Ovary (tissue), 10 donors: ENCODE measurements at places on chromosomes 5 and 9.
A peak's percentile ranks its signal among the peaks of the same experiment; 100 is the strongest.

DNA sequence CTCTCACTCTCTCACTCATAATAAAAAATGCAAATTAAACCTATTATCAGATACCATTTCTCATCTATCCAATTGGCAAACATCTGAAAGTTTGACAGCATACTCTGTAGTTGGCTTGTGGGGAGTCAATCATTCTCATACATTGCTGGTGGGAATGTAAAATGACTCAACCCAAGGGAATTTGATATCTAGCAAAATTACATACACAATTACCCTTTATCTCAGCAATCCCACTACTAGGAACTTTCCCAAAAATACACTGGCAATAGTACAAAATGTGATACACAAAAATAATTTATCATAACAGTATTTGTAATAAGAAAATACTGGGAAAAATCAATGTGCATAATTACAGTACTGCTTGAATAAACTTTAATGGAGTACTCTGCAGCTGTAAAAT is 731.3 kb downstream of the DTWD2 start:
- no peak for DNase-seq

DNA sequence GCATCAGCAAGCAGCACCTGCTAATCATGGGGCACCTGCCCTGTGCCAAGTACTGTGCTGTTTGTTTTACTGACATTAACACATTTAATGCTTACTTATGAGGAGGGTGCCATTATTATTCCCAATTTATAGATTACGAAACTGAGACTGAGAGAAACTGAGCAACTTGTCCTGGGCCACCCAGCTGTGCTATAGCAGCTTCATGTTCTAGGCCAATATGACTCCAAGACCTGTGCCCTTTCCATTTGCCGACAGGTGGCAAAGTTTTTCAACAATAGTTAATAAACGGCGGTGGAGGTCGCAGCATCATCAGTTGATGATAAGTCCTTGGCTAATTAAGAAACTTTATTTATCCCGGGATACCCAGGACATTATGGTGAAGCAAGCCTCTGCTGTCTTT is 55.4 kb downstream of the TIMD4 start:
- DNase-seq: no peak

- DNase-seq: no peak
Measured at GRCh38 chr9:93343663-93344062, 107.8 kb upstream of the FAM120A start.

DNA sequence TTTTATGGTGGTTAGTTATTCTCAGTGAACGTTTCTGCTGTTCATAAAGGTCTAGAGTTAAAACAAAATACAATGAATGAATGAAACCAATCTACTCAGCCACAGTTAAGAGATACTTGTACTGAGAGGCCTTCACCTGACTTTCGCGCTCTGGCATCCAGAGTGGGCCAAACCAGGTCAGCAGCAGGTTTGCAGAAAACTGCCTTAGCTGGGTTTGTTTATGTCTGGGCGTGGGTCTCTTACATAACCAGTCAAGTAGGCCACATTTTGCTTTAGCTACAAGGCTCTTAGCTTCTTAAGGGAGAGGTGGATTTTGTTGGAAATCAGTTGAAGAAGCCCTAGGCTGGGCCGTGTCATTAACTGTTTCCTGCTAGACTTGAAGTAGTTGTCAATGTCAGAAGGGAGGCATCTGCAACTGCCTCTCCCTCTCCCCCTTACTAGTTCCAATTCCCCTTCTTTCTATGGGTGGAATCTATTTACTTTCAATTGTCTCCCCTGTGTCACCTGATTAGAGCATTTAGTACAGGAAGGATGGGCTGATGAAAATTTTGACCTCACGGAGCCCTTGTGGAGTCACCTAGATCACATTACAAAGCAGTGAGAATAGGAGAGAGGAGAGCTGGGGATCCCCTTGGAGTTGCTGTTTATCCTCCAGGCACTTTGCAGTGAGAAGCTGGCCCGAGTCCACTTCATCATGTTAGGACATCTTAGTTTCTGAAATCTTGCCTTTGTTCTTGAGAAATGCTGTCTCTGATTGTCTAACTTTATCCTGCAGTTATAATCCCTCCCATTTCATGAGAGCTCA is 200.5 kb downstream of the ARHGEF28 start:
- DNase-seq: peak; percentile 70

- DNase-seq: no peak
Measured at GRCh38 chr9:119509291-119509905, 140.2 kb upstream of the BRINP1 start.

- DNase-seq: no peak
Measured at GRCh38 chr5:177489119-177489716, 8.2 kb downstream of the PDLIM7 start.

GRCh38 chr5:168950241-168950951 is 350.5 kb downstream of the SLIT3 start:
- no peak for DNase-seq

DNA sequence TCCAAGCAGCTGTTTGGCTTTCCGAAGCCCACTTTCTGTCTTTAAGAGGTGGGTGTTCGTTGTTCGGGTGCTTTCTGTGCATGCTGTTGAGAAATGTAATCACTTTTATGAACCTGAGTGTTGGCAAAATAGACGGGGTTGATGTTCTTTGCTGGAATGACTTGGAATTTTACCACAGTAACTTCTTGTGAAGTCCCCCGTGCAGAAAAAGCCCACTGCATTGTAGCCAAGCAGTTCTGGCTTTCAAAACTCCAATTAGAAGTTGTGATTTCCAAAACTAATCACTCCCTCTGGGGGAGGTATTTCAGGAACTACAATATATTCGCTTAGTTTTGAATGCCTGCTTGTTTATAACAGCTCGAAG is 111.1 kb downstream of the PAM start:
- no peak for DNase-seq

DNA sequence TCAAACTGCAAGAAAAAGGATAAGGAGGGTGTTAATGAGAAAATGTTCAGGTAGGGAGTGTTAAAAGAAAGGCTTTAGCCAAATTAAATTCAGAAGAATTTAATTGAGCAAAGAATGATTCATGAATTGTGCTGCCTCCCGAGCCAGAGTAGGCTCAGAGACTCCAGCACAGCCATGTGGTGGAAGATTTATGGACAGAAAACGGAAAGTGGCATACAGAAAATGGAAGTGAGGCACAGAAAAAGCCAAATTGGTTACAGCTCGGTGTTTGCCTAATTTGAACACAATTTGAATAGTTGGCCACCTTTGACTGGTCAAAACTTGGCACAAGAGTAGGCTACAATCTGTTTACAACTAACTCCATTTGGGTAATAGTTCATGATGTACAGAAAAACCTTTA is 9.6 kb upstream of the SLC30A5 start:
- no peak for DNase-seq

- DNase-seq: no peak
Measured at GRCh38 chr5:120599576-120599975, 135.5 kb downstream of the PRR16 start.

DNA sequence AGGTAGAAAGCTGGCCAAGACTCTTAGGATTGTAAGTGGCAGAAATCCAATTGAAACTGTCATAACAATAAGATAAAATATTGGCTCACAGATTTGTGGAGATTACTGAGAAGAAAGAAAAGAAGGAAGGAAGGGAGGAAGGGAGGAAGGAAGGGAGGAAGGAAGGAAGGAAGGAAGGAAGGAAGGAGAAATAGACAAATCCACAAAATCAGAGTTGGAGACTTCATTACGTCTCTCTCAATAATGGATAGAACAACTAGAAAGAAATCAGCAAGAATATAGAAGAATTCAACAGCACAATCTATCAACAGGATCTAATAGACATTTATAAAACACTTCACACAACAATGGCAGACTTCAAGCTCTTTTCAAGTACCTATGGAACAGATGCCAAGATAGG is 17.9 kb upstream of the PAM start:
- no peak for DNase-seq

DNA sequence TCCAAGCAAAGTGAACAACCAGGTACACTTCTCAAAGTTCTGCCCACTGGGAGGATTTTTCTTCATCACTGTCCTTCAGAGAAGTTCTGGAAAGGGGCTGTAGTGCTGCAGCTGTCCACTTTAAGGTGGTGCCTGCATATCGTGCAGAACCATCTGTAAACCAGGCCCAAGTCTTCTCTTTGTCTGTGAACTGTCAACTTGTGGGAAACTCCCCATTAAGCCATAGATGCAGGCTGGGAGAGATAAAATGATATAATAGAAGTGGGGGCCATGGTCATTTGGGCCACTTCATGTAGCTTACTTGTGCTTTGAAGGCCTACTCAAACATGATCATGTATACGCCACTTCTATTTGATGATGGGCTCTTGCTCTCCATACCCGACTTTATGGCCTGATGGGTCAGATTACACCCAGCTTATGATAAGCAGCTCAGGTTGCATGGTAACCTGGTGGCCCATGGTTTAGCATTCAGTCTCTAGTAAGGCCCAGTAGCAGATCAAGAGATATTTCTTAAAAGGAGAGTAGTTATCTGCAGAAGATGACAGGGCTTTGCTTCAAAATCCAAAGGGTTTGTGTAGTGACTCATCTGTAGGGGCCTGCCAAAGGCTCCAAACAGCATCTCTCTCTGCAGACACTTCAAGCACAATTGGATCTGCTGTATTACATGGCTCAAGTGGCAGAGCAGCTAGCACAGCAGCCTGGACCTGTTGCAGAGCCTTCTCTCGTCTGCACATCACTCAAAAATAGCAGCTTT is 15.7 kb upstream of the BTF3 start:
- no peak for DNase-seq

DNA sequence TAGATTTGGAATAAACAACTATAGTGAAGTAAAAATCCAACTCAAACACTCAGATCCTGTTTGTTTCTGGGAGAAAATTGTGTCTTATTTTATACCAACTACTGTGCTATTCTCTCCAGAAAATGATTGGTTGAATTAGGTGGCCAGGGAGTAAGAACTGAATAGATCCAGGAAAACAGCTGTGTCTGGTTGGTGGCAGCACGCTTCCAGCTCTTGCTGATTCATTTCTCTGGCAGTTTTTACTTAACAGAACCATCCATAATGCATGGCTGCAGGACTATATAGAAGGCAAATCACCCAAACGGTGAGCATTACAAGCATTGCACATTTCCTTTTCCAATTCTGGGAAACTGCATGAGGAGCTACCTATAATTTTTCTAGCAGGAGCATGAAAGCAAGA is 29.5 kb downstream of the DMAC1 start:
- no peak for DNase-seq

- no peak for DNase-seq
Measured at GRCh38 chr9:130158001-130158400, 14.2 kb upstream of the NCS1 start.

DNA sequence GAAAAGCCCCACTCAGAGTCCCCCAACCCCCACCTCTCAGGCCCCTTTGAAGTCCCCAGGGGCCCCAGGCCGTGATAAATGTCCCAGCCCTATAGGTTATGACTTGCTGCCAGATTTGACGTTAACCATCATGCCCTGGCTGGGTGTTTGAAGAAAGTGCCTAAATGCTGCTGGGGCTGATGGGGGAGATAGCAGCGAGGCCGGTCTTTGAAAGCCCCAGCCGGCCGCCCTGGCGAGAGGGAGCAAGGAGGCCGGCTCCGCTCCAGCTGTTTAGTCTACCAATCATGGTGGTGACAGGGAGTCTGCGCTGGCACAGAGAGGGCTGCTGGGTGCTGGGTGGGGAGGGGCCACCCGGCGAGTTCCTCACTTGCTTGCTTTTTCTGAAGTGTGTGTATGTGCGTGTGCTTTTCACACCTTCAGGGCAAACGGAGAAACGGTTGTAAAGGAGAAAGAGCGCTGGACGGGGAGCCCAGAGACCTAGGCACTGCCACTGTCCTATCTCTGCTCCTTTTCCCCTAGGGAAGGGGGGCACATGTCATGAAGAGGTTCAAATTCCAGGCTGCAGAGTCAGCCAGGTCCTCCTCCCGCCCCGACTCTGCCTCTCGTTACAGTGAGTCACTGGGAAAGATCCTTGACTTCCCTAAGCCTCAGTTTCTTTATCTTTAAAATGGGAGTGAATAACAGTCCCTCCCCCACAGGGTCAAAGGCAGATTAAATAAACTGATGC is 126.1 kb upstream of the HAND1 start:
- no peak for DNase-seq

- no peak for DNase-seq
Measured at GRCh38 chr5:133372293-133372937, 239.9 kb downstream of the FSTL4 start.

DNA sequence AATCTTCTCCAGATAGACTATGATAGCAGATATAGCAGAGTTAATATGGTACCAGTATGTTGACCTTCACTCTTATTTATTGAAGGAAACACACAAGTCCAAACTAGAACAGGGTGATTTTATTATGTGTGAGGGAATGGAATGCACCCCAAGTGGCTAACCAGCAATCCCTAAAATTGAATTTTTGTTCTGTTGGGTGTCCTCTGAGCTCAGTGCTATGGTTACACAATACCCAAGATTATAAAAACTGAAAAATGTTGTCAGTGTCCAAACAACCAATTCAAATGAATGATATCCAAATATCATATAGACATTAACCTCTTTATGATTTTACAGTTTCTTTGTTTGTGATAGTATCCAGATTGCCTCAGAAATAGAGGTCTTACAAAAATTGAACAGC is 60.9 kb downstream of the NNT start:
- no peak for DNase-seq

DNA sequence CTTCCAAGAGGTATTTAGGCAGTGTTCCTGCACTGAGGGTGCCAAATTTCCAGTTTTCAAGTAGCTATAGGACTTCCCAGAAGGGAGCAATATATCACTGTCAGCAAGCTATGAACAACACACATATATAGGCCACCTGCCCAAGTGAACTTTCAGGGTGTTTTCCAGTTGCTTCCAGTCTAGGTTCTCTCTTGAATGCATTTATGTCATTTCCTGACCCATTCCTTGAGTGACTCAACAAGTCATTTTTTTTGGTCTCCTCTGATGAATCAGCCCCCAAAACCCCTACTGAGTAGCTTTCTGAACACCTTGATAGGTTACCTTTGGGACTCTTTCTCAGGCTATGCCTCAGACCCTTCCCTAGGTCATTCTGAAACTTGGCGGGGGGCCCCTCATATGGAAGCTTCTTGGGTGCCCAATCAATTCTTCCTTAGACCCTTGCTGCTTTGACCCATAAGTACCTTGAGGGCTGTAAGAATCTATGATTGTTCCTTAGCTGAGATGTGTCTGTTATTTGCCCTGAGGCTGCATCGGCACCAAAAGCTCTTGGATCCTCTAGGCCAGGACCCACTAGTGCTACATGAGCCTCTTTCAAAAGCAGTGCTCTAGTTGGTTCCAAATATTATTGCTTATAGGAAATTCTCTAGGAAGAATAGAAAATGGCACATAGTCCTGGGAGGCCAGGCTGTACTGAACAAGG is 12.4 kb downstream of the DNAJB5 start:
- no peak for DNase-seq

DNA sequence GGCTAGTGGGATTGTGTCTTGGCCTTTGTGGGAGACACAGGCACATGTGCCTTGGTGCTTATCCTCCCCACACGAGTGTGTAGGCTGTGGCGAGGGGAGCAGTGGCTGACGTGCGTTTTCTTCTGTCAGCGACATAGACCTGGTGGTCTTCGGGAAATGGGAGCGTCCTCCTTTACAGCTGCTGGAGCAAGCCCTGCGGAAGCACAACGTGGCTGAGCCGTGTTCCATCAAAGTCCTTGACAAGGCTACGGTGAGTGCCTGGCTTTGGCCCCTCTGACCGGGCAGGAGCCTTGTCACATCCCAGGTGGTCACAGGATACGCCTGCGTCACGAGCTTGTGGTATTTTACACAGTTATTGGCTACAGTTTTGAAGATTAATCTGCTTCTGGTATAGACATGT is 26.4 kb downstream of the TENT4A start:
- no peak for DNase-seq

GRCh38 chr5:80930940-80931339 is 29.2 kb upstream of the RASGRF2 start:
- DNase-seq: no peak
